ENCODE measurements at places on chromosomes 13 and 19. TPM values are rescaled to one million over a fixed set of nuclear protein-coding genes. Genes with fewer than 3 reads are reported as not detected.

- DNase-seq, result no peak
These were observed 41.0 kb downstream of the KL start for GRCh38 chr13:33057019-33057780.

DNA sequence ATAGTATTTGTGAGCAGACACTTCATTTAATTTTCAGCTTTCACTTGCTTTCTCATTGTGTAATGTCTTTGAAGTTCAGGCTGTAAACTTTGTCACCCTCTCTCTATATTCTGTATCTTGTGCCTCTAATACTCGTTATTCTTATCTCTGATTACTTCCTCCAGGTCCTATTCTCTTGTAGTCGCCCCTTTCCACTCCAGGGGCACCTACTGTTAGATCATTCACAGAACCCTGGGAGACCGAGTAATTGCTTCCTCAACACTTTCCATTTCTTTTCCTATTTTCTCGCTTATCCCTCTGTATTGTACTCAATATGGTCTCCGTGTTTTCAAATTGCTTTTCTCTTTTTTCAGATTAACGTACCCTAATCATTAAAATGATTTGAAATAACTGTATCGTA is 93.9 kb upstream of the TDRD3 start:
- no peak for DNase-seq

- peak; percentile 33 for DNase-seq
These were observed 29.2 kb upstream of the GARRE1 start for GRCh38 chr19:34224996-34225658.

- DNase-seq, result no peak
These were observed 1.5 kb downstream of the SCAF1 start for GRCh38 chr19:49643466-49643865.

DNA sequence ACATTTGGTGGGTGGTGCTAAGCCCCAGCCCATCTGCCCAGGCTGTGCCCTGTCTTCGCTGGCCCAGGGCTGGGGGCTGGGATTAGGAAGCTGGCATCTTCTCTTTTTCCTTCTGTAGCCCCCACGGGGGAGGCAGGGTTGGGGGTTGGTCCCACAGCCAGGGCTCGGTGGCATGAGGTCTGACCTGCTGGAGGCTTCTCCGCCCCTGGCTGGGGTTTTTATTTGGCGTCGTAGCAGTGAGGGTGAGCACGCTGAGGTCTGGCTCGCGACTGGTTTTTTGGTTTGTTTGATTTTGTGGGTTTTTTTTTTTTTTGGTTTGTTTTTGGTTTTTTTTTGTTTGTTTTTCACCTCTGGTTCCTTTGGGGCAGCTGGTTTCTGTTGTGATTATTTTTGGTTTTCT is 14.7 kb downstream of the ZNF574 start:
- DNase-seq, result no peak

DNA sequence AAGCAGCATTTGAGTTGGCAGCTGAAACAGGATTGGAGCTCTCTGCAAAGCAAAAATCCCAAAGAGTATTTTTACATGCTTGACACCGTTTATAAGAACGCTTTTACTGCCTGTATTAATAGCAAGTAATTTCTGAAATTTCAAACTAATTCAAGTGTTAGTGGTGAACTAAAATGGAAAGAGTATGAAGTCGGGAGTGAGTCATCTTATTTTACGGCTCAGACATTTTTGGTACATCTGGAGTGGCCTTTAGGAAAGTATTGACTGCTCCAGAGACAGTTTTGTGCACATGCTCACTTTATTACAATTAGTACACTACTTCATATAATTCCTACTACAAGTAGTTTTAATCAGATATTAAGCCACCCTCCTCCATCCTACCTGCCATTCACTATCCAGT is 167.4 kb downstream of the SLITRK6 start:
- DNase-seq, result no peak

DNA sequence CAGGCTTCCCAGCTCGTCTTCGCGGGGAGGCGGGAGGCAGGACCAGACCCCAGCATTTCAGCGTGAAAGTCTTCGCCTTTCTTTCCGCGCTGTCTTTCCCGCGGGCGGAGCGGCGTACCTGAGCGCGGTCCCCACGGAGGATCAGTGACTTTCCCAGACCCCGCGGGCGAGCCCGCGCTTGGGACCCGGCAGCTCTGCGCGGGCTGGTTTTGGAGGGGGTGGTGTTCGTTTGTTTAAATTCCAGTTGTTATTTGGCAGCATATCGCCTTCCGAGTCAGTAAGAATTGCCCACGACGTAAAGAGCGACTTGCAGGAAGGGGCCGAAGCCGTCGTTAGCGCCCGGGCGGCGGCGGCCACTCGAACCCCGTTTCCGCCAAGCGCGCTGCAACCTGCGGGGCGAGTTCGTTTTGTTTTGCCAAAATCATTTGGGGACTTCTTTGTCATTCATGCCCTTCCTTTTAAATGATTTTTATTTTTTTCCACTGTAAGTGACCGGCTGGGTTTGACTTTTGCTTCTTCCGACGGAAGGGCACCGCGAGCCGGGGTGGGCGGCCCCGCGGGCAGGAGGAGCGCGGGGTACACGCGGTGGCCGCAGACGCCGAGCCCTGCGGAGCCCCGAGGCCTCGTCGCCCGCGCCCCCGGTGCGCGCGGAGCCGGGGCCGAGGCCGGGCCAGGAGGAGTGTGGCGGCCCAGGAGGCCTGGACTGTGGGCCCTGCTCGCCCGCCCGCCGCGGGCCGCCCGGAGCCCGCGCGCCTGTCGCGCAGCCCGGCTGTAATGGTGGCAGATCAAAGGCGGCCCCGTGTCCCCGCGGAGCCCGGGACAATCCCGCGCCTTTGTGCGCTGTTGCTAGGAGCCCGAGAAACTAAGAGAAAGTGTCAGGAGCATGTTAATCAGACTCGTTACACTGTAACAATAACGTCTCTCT is 75.9 kb downstream of the ZIC5 start:
- no peak for DNase-seq

- DNase-seq, result peak; percentile 81
These were observed 15.4 kb downstream of the FCHO1 start for GRCh38 chr19:17766543-17767131.

- no peak for DNase-seq
These were observed 488.1 kb upstream of the KLF12 start for GRCh38 chr13:74622284-74622683.

GRCh38 chr19:32976223-32976805 is 4.3 kb downstream of the FAAP24 start:
- DNase-seq, result peak; percentile 60

DNA sequence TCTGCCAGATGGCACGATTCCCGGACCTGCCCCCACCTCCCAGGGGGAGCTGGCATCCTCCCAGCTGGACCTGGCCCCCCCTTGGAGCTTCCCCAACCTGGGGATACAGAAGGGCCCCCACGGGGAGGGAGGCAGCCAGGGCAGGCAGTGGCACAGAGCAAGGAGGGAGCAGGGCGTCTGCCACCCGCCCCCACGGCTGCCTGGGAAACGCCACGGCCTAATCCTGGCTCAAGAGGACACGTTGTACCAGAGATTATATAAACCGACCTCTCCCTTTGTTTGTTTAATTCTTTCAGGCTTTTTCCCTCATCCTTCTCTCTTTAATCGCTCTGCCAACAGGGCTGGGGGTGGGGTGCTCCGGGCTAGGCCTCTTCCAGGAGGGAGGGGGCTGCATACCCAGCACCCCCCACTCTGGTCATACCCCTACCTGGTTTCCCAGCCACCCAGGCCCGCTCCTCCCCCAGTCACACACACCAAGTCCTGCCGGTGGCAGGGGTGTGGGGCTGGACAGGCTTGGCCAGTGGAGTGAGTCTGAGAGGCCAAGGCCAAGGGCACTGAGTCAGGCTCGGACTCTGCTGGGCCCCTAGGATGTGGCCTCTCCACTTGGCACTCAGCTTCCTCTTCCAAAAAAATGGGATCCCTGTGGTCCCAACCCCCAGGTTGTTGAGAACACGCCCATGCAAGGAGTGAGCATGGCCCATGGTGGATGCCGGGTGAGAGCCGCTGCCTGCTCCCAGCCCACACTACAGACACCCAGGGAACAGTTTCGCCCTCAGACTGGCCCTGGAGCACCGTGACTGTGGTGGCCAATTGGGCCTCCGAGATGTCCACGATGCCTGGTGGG is 29.5 kb upstream of the NFIC start:
- DNase-seq, result peak; percentile 35

DNA sequence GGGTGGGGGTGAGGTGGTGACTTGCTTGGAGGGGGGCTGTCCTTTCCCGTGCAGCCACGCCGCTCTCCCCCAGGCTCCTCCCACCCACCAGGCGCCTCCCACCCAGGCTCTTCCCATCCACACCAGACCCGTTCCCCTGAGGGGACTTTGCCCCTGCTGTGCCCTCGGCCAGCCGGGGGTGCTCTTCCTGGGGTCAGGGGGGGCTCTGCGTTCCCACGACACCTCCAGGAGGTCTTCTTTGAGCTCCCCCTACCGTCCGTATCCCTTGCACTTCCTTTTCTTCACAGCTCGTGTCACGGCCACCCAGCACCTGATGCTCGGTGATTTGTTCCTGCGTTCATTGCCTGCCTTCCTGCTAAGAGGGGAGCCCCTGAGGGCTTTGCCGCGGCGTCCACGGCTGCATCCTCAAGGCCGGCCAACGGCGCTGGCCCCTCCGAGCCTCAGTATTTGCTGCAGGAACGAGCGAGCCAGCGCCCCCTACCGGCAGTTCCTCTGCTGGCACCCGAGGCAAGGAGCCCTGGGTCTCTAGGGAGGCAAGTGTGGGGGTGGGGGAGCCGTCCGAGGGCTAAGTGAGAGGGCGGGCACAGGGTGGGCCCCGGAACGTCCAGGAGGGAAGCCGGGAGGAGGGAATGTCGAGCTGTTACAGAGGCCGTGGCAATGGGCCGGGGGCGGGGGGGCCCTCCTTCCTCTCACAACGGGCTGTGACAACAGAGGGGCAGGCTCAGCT is 11.8 kb downstream of the LRRC4B start:
- DNase-seq, result peak; percentile 48

DNA sequence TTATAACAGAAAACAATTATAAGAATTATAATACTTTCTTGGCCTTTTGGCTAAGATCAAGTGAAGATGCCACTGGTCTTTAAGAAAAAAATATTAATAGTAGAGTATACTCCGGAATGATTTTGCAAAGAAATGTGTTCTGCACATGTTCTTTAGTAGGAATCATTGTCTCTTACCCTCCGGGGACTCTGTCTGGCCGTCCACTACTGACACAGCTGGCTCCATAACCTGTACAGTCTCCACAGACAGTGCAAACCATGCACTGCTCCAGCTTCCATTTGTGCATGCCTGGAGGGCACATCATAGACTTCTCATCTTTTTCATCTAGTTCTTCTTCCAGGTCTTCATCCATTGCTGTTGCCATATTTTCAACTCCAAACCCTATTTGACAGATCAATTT is 75.9 kb downstream of the MYCBP2 start:
- no peak for DNase-seq

- DNase-seq, result no peak
These were observed 8.6 kb downstream of the ANO8 start for GRCh38 chr19:17325881-17326594.

DNA sequence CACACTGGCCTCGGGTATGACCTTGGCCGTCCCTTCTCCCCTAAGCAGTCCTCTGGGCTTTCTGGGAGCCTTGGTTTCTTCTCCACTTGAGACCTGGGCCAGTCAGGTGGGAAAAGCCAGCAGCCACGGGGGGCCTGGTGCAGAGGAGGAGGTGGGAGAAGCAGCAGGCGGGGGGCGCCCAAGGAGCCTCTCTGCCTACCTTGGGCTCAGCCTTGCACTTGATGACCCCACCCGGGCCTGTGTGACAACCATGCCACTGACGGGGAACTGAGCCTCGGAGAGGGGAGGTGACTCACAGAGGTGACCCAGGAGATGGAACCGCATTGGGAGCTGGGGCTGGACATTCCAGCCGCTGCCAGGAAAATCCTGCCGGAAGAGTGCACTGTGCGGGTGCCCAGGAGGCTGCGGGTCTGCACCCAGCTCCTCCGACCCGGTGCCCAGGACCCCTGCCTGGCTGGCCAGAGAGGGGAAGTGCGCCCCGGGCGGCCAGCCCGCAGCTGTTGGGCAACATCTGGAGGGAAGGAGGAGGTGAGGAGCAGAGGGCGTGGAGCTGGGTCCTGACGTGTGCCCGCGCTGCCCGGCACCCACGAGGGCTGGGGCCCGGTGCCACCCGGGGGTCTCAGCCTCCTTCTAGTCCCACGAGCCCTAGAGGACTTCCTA is 23.4 kb upstream of the SLC7A10 start:
- DNase-seq, result peak; percentile 57

- peak; percentile 36 for DNase-seq
These were observed 32.5 kb downstream of the CCDC70 start for GRCh38 chr13:51894239-51894638.

DNA sequence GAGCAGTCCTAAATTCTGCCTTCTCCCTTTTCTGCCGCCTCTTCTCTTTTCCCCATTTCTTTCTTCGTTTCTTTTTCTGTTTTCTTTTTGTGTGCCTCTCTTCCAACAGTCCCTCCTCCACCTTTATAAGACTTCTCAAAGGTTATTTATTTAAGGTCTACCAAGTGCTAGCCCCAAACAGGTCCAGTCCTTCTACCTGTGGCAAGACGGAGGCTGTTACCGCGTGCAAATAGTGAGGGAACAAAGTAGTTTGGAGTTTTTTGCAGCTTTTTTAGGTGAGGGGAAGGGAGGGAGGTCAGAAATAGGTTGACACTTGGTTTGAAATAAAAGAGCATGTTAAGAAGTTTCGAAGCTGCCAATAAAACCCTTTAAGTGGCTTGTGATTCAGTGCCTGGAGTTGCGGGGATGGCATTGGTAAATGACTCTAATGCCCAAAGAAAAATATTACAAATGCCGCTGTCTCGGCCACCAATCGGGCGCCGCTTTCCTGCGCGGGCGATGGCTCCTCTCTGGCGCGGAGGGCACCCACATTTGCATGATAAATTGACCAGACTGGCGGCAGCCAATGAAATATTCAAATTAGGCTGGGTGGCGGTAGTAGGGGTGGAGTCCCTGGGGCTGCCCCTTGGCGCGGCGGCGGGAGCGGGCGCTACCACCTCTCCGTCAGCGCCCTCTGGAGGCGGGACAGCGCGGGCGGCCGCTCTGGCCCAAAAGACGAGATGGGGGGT is 7.5 kb upstream of the TSHZ3 start:
- DNase-seq, result no peak

GRCh38 chr13:37995092-37995491 is 125.5 kb upstream of the TRPC4 start:
- DNase-seq, result peak; percentile 4

DNA sequence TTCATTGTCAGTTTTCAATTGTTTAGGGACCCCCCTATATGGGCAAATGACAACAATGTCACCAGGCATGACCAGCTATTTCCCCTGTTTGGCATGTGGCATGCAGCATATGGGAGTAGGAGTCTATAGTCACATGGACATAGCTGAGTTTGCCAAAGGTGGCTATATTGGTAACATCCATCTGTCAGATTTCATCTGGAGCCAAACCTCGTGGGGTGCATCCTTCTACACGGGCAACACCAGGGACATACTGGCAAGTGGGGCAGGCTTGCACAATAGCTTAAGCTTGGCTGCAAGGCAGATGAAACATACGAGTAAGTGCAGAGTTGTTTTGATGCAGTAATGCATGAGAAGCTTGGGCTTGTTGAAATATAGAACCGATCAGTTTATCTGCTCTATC is 24.5 kb upstream of the ZNF816 start:
- no peak for DNase-seq

The ACP7 gene
- total RNA-seq, result 0.03 TPM

The PTPRS gene
- 66.3 TPM for total RNA-seq

The CGB1 gene
- total RNA-seq, result not detected

The TEX101 gene
- total RNA-seq, result not detected

The ADM5 gene
- total RNA-seq, result 2.7 TPM

The ZNF98 gene
- not detected for total RNA-seq

The IGFL1 gene
- total RNA-seq, result 0.67 TPM

The TYROBP gene
- not detected for total RNA-seq

The ELANE gene
- not detected for total RNA-seq

The LGALS14 gene
- total RNA-seq, result not detected

Measured in A172 (cell line).